ENCODE measurements at places on chromosomes 4 and X. TPM values are rescaled to one million over a fixed set of nuclear protein-coding genes. Genes with fewer than 3 reads are reported as not detected.

Gene TMSB15A
- total RNA-seq: 2.0 TPM

Gene SLC25A14
- total RNA-seq: 10.4 TPM

Gene DOCK11
- total RNA-seq: 26.3 TPM

Gene NAP1L5
- 5.8 TPM for total RNA-seq

Gene GC
- total RNA-seq: not detected

Gene NPNT
- under 0.01 TPM for total RNA-seq

Gene CPLX1
- total RNA-seq: not detected

Gene MAGEB17
- total RNA-seq: 0.09 TPM

Gene CSAG3
- not detected for total RNA-seq

Gene POLR2B
- total RNA-seq: 98.0 TPM

Gene UGT8
- not detected for total RNA-seq

Gene HELT
- total RNA-seq: not detected

Gene SHROOM2
- total RNA-seq: under 0.01 TPM

Gene DMRTC1B
- not detected for total RNA-seq

Gene CLDN22
- total RNA-seq: not detected

Gene TCEAL5
- not detected for total RNA-seq

Gene NCAPG
- 4.7 TPM for total RNA-seq

Gene FAT1
- total RNA-seq: 121 TPM

Gene SSX4B
- total RNA-seq: not detected

Gene ART3
- 0.09 TPM for total RNA-seq

Gene MAGEA2
- not detected for total RNA-seq

Gene RAP1GDS1
- total RNA-seq: 39.2 TPM

Gene PABPC1L2B
- not detected for total RNA-seq

Gene MAGEC3
- not detected for total RNA-seq

Gene CPZ
- 12.2 TPM for total RNA-seq

Gene TLR1
- total RNA-seq: 1.7 TPM
